ENCODE measurements at places on chromosomes 12 and 14.

GRCh38 chr12:91885851-91886731, 259.6 kb downstream of the BTG1 start:
- no peak for DNase-seq

- DNase-seq: no peak
Observed at GRCh38 chr12:104371043-104371870, 67.7 kb downstream of the EID3 start.

- no peak for DNase-seq
Observed at GRCh38 chr12:18242380-18243089, 18.8 kb upstream of the PIK3C2G start.

- peak; percentile 59 for DNase-seq
Observed at GRCh38 chr12:54560374-54560858, 11.0 kb downstream of the PDE1B start.

- no peak for DNase-seq
Observed at GRCh38 chr12:87096082-87096585, 839.9 kb upstream of the MGAT4C start.

DNA sequence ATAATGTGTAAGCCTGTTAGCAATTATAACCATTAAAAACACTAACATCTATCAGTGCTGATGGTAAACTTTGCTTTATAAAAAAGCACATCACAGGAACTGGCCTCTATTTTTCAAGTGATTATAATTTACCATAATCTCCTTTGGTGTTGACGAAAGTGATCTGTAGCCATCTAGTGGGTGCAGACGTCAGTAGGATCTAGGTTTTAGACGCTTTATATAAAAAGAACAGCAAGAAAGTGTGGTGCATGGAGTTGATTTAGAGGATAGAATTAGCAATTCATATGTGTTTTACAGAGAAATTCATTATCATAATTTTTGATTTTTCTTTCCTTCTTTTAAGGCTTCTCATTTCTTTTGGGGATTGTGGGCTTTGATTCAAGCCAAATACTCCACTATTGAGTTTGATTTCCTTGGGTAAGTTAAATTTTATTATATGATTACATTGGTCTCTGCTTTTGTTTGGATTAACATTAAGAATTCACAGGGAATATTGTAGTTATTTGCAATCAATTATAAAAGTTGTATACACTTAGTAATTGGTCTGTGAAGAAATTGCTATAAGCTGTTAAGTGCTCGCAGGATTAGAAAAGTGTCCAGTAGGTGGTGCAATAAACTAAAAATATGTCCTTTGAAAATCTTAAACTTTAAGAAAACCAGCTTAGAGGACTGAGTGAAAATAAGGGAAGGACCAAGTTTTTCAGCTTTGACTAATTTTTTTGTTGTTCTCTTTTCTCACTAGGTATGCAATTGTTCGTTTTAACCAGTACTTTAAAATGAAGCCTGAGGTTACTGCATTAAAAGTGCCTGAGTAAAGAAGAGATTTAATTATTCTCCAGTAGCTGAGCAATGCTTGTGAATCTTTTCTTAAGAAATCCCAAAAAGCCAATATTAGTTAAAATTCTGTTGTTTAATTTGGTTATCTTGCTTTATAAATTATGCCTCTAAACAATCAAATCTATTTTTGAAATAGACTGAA, 59.5 kb downstream of the ETNK1 start:
- peak; percentile 25 for DNase-seq

DNA sequence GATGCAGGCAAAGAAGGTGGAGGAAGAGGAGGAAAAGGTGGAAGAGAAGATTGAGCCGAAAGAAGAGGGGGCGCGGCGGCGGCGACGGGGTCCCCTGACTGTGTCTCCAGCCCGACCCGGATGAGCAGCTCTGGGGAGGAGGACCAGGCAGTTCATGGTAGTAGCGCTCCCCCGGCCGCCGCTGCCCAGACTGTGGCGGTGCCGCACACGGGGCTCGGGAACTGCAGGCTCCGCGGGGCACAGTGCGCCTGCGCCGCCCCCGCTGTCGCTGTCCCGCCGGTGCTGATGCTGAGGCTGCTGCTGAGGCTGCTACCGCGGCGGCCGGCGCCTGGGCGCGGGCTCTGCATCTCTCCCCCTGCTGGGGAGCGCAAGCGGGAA, at the start of gene KCNH5:
Gene KCNH5, minus strand, starts transcription at position 225 of the 378 bp plus-strand sequence. CDS start 272 bp downstream, outside the sequence.
- DNase-seq: no peak

All from GM12864 (cell line).